ENCODE measurements at places on chromosomes 2 and 18. TPM values are rescaled to one million over a fixed set of nuclear protein-coding genes. Genes with fewer than 3 reads are reported as not detected.

CFAP221 gene
- 0.34 TPM for total RNA-seq

- no peaks in the 10 kb centered on the region for H3K36me3 ChIP-seq
- no peak for DNase-seq
- H3K27me3 ChIP-seq, result no peaks in the 10 kb centered on the region
- H3K27ac ChIP-seq, result no peak overlapping the region
Observed at GRCh38 chr2:140988597-140988996, 1142.2 kb downstream of the LRP1B start.

DNA sequence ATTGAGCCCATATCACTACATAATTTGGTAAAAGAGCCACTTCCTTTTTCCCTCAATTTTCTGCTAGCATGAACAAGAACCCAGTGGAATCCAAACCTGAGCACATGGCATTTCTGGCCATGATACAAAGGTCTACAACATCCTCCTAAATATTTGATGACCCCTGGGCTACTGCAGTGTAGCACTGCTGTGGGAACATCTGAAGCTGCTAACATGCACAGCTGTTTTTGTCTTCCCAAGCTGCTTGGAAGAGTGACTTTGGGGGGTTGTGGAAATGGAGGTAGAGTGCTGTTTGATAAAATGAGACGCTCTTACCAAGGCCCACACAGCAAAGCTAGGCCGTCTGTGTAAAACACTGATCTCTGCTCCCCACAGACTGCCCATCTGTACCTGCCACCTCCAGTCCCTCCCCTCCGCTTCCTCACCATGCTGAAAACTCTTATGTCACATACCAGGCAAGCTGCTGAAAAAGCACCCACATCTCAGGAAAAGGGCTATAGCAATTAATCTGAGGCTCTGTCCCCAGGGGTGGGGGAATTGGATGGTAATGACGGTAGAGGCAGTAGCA, 197.2 kb upstream of the HNRNPA3 start:
- peak overlapping the region; percentile 60 for H3K4me3 ChIP-seq
- peak; percentile 19 for DNase-seq
- H3K27ac ChIP-seq, result peak overlapping the region; percentile 95
- H3K4me1 ChIP-seq, result peaks cover 17% of the 10 kb centered on the region
- H3K27me3 ChIP-seq, result peaks cover 5% of the 10 kb centered on the region

- peaks cover 1% of the 10 kb centered on the region for H3K36me3 ChIP-seq
- DNase-seq, result no peak
- H3K4me1 ChIP-seq, result peaks cover 4% of the 10 kb centered on the region
- H3K27me3 ChIP-seq, result peaks cover 3% of the 10 kb centered on the region
Observed at GRCh38 chr2:111698743-111699554, 185.0 kb downstream of the ANAPC1 start.

DNA sequence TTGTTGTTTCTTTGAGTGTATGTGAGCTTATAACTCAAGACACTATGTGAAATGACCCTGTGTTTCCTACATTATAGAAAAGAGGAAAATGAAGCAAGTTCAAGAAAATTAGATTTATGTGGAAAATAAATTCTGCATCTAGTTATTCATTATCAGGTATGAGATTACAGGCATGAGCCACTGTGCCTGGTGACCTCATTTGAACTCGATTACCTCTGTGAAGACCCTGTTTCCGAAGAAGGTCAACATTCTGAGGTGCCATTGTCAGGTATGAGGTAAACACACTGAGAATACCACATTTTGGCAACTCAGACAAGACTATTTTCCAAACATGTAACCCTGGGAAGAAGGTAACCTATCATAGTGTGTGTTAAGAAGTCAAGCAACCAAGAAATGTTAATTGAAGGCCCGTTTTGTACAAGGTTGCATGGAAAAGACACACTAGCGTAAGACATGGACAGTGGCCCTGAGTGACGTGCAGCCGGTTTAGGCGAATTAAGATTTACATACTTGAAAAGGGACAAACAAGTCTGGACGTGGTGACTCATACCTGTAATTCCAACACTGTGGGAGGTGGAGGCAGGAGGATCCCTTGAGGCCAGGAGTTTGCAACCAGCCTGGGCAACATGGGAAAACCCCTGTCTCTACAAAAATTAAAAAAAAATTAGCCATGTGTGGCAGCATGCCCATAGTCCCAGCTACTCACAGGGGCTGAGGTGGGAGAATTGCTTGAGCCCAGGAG, 186.6 kb downstream of the NEDD4L start:
- no peak for DNase-seq
- H3K4me3 ChIP-seq, result no peak overlapping the region
- no peaks in the 10 kb centered on the region for H3K36me3 ChIP-seq
- peaks cover 62% of the 10 kb centered on the region for H3K4me1 ChIP-seq
- H3K27ac ChIP-seq, result no peak overlapping the region

Measured in glutamatergic neuron (in vitro differentiated cells).